MCF 10A (cell line): ENCODE measurements at places on chromosomes 2 and 18. TPM values are rescaled to one million over a fixed set of nuclear protein-coding genes. Genes with fewer than 3 reads are reported as not detected.

Gene BMP10
- total RNA-seq = not detected in 2 replicates

Gene TRPM8
- total RNA-seq = not detected in 2 replicates

Gene SLC9A4
- total RNA-seq = 0.07 TPM in 1 of 2 replicates, not detected in the other

Gene IL1F10
- total RNA-seq = not detected in 2 replicates

Gene MROH2A
- not detected in 2 replicates for total RNA-seq

Gene CPLX4
- not detected in 2 replicates for total RNA-seq

Gene CYS1
- total RNA-seq = not detected in 2 replicates

Gene CNGA3
- total RNA-seq = not detected in 2 replicates

Gene LHCGR
- not detected in 2 replicates for total RNA-seq

Gene UGT1A6
- 0.79 TPM in 1 of 2 replicates, not detected in the other for total RNA-seq

Gene NYAP2
- total RNA-seq = not detected in 2 replicates

Gene ADAM23
- total RNA-seq = 0.12 TPM in 1 of 2 replicates, not detected in the other

Gene GNLY
- total RNA-seq = not detected in 2 replicates

Gene LYPD6B
- total RNA-seq = 0.37 TPM in 2 replicates

Gene STARD6
- not detected in 2 replicates for total RNA-seq

Gene EMX1
- total RNA-seq = not detected in 2 replicates

Gene SCN9A
- 1.3 and 1.9 TPM in 2 replicates for total RNA-seq

Gene SKOR2
- total RNA-seq = not detected in 2 replicates

Gene DUSP19
- total RNA-seq = 0.84 and 1.0 TPM in 2 replicates

Gene MALT1
- total RNA-seq = 28.5 and 33.0 TPM in 2 replicates

Gene ERICH2
- total RNA-seq = 7.2 and 22.4 TPM in 2 replicates

Gene LCT
- total RNA-seq = not detected in 2 replicates

Gene ABCG5
- not detected in 2 replicates for total RNA-seq

Gene SPATA3
- total RNA-seq = not detected in 2 replicates

Gene SERPINB13
- total RNA-seq = 0.49 TPM in 1 of 2 replicates, not detected in the other

Gene UPP2
- total RNA-seq = not detected in 2 replicates

Gene TRIM54
- not detected in 2 replicates for total RNA-seq

Gene CD302
- total RNA-seq = 0.12 and 0.21 TPM in 2 replicates

Gene NT5C1B
- not detected in 2 replicates for total RNA-seq
